Muscle of leg (tissue), 16 donors: ENCODE measurements at places on chromosomes 1 and 21. TPM values are rescaled to one million over a fixed set of nuclear protein-coding genes. Genes with fewer than 3 reads are reported as not detected.

GRCh38 chr1:30083800-30084464 is 639.5 kb downstream of the MATN1 start:
- DNase-seq: peak; percentile 60

DNA sequence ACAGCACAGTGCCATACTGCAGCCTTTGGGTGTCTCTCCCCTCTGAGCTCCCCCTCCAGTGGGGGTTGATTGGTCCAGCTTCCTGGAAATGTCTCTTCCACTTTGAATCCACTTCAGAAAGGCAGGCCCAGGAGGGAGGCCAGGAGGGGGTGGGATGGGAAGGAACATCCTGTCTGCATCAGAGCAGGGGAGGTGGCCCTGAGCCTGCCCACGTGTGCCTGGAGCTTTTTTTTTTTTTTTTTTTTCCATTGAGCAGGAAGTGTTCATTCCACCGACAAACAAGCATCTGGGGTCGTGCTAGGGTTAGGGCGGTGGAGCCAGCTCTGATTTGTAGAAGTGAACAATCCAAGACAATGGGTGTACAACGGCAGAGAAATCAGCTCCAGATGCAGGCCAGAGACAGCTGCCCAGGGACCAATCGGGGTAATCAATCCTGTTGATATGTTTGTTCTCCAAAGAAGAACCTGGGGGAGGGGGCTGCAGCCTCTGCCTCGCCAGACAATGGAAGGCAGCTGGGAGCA is 93.3 kb downstream of the SSBP3 start:
- DNase-seq: peak; percentile 96

DNA sequence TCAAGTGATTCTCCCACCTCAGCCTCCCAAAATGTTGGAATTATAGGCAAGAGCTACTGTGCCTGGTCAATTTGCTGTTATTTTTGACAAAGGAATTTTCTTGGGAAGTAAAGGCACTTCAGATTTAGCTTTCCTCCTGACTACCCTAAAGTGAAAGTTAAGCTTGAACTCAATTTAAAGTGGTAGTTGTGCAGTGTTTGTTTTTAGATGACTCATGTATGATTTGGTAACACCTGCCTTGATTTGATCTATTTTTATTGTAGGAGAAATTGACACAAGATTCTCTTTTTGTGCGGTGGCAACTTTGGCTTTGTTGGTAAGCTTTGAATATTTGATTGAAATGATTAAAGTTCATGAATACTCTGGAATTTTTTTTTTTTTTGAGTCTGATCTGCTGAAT is 5.0 kb downstream of the RABGGTB start:
- DNase-seq: no peak

INAVA gene
- total RNA-seq: 1.2 TPM

FMOD gene
- total RNA-seq: 258 TPM

SPRR5 gene
- not detected for total RNA-seq
